ENCODE measurements at places on chromosomes 12 and 14. TPM values are rescaled to one million over a fixed set of nuclear protein-coding genes. Genes with fewer than 3 reads are reported as not detected.
A peak's percentile ranks its signal among the peaks of the same experiment; 100 is the strongest.

DNA sequence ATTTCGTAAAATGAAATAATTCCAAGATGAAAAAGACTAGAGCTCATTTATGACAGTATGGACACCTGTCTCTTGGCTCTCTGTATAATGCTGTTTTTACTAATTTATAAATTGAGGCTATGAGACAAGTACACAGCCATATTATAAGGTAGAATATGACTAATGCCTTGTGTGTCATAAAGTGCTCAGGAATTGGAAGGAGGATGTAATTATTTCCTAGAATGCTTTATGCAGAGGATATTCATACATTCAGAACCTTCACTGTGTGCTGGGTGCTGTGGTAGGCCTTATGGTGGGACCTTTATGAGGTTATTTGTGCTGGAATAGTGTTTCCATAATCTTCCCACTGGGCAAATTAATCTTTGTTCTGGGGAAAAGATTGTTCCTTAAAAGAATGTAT is 13.3 kb downstream of the PCNX1 start:
- no peaks in the 10 kb centered on the region for H3K27me3 ChIP-seq
- peak overlapping the region; percentile 11 for H3K27ac ChIP-seq
- H3K4me1 ChIP-seq, result peaks cover 79% of the 10 kb centered on the region
- peaks cover 34% of the 10 kb centered on the region for H3K36me3 ChIP-seq
- no peak overlapping the region for H3K4me3 ChIP-seq

DNA sequence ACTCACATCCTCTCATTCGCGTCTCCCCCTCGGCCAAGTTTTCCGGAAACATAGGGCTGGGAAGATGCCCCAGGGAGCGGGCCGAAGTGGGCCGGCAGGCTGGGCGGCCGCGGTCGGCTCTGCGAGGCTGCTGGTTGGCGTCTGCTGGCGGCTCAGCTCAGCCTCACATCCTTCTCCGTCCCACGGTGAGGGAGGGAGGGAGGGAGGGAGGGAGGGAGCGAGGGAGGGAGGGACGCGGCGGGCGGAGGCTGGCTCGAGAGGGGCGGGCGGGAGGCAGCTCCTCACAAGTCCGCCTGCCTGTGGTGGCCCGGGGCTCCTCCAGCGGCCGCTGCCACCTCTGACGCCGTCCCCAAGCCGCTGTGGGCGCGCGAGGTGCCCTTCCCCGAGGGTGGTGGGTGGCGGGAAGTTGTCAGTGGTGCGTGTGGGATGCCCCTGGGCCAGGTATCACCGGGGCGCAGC is 93.8 kb downstream of the RFLNA start:
- H3K4me1 ChIP-seq, result peaks cover 41% of the 10 kb centered on the region
- H3K4me3 ChIP-seq, result peak overlapping the region; percentile 49
- H3K36me3 ChIP-seq, result peaks cover 2% of the 10 kb centered on the region
- H3K27ac ChIP-seq, result no peak overlapping the region
- H3K27me3 ChIP-seq, result no peaks in the 10 kb centered on the region

DNA sequence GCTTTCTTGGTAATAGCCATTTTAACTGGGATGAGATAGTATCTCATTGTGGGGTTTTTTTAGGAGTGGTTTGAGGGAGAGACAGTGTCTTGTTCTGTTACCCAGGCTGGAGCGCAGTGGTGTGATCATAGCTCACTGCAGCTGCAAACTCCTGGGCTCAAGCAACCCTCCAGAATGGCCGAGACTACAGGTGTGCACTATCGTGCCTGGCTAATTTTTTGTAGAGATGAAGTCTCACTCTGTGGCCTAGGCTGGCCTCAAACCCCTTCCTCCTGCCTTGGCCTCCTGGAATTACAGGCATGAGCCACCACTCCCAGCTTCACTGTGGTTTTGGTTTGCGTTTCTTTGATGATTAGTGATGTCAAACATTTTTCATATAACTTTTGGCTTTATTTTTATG is 293.6 kb downstream of the ERC1 start:
- no peak overlapping the region for H3K4me3 ChIP-seq
- DNase-seq, result peak; percentile 26
- H3K36me3 ChIP-seq, result no peaks in the 10 kb centered on the region
- H3K27me3 ChIP-seq, result no peaks in the 10 kb centered on the region
- no peak overlapping the region for H3K27ac ChIP-seq

Gene RERG
- total RNA-seq, result not detected

Gene SLC25A47
- not detected for total RNA-seq

DNA sequence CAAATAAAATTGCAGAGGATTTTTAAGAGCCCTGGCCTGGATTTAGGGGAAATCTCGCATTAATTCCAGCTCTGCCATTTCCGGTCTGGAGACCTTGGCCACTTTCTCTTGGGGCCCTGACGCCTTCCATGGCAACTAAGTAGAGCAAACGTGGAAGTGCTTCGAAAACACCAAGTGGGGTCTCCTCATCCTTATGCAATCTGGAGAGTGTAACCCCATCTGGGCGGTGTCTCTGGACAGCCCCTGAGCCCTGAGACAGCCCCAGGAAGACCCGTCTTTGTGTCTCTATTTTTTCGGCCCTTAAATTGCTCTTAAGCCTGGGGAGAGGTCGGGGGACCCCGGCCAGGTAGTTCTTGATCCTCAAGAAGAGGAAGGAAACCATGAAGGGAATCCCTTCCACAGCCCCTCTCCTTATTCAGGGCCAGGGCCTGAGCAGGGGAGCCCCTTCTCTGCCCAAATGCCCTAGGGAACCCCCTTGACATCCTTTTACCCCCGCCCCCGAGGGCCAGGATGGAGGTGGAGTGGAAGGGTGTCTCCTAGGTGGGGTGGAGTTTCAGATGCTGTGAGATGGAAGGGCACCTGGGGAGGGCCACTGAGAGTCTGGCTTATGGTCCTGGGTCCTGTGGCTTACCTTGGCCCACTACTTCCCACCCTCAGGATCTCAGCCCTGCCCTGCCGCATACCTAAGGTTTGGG is 17.6 kb upstream of the NR4A1 start:
- H3K27ac ChIP-seq, result peak overlapping the region; percentile 84
- peaks cover 44% of the 10 kb centered on the region for H3K4me1 ChIP-seq
- no peak for DNase-seq
- peak overlapping the region; percentile 73 for H3K4me3 ChIP-seq
